Ovary (tissue), 10 donors: ENCODE measurements at places on chromosomes 12 and 14. TPM values are rescaled to one million over a fixed set of nuclear protein-coding genes. Genes with fewer than 3 reads are reported as not detected.

The GDF11 gene
- 20.0 TPM for total RNA-seq

The RND1 gene
- 0.27 TPM for total RNA-seq

The IAPP gene
- total RNA-seq: not detected

The SNX6 gene
- total RNA-seq: 65.9 TPM

GRCh38 chr14:80776657-80777056 lies 164.9 kb downstream of the CEP128 start:
- H3K36me3 ChIP-seq: no peaks in the 10 kb centered on the region
- H3K4me1 ChIP-seq: no peaks in the 10 kb centered on the region
- no peak overlapping the region for H3K27ac ChIP-seq
- no peaks in the 10 kb centered on the region for H3K27me3 ChIP-seq
- no peak for DNase-seq

- no peak overlapping the region for H3K4me3 ChIP-seq
- no peaks in the 10 kb centered on the region for H3K27me3 ChIP-seq
- no peak overlapping the region for H3K27ac ChIP-seq
- no peaks in the 10 kb centered on the region for H3K4me1 ChIP-seq
- no peaks in the 10 kb centered on the region for H3K36me3 ChIP-seq
- no peak for DNase-seq
These were observed 146.6 kb downstream of the EFCAB11 start for GRCh38 chr14:89807892-89808291.

GRCh38 chr12:75813072-75813471 lies 218.5 kb downstream of the PHLDA1 start:
- no peaks in the 10 kb centered on the region for H3K27me3 ChIP-seq
- no peak overlapping the region for H3K4me3 ChIP-seq

- H3K4me3 ChIP-seq: no peak overlapping the region
- DNase-seq: no peak
- no peaks in the 10 kb centered on the region for H3K4me1 ChIP-seq
- no peak overlapping the region for H3K27ac ChIP-seq
- no peaks in the 10 kb centered on the region for H3K36me3 ChIP-seq
These were observed 177.1 kb upstream of the PARP11 start for GRCh38 chr12:4050340-4050739.
